ENCODE measurements at places on chromosomes 11 and 22. TPM values are rescaled to one million over a fixed set of nuclear protein-coding genes. Genes with fewer than 3 reads are reported as not detected.

GRCh38 chr22:24247011-24247507 is 2.2 kb upstream of the GGT5 start:
- H3K4me3 ChIP-seq, result no peak overlapping the region
- H3K27ac ChIP-seq, result peak overlapping the region; percentile 88

DNA sequence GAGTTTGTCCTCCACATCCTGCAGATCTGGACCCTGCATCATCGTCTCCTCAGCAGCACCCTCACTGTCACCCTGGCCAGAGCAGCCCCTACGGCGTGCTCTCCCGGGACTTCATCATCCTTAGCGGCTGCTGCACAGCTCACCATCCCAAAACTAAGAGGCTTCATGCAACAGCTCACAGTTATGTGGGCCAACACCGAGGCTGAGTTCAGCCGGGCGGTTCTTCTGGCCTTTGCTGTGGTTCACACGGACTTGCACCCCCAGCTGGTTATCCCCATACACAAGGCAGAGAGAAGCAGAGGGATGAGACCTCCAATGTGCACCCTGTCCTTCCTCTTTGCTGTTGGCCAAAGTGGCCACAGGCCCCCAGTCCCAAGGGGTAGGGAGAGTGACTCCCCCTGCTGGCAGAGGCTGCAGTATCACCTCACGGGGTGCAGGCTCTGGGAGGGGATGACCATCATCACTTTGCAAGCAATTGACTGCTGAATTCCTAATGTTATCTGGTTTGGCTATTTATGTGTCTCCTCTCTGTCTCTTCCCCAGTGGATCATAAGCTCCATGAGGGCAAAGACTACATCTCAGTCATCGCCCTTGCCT is 276.8 kb downstream of the BRD1 start:
- H3K27ac ChIP-seq, result no peak overlapping the region
- no peaks in the 10 kb centered on the region for H3K36me3 ChIP-seq
- no peaks in the 10 kb centered on the region for H3K4me1 ChIP-seq
- no peak for DNase-seq
- no peaks in the 10 kb centered on the region for H3K27me3 ChIP-seq
- no peak overlapping the region for H3K4me3 ChIP-seq

DNA sequence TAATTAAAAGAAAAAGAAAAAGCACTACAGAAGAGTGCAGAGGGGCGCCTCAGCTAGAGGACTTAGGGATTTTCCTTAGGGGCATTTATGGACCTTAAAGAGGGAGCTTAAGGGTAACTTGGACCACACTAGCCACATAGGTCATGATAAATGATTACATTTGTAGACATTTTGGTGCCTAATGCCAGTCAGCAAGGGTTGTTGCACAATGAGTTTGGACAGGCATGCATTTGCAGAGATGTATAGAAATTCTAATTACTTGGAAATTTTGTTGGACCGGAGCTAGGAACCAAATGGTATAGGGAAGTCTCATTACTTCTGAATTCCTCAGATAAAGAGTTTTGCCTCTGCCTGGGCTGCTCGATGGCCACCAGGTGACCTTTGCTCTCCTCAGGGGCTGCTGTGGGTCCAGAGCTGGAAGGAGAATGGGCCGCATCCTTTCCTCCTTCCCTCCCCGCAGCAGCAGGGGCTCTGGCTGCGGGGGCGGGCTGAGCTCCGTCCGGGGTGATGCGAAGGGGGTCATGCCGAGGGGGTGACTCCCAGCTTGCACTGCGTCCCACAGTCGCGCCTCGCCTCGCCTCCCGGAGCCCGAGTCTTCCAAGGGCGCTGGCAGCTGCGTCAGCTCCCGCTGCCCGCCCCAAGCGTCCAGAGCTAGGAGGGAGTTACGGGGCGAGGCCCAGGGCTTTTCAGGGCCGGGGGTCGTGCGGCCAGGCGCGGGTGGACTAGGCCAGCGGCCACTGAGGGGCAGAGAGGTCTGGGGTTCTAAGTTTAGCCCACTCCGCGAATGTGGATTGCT is 20.3 kb upstream of the MALAT1 start:
- no peaks in the 10 kb centered on the region for H3K36me3 ChIP-seq
- H3K4me3 ChIP-seq, result peak overlapping the region; percentile 89
- peak; percentile 54 for DNase-seq
- H3K27ac ChIP-seq, result peak overlapping the region; percentile 100
- no peaks in the 10 kb centered on the region for H3K27me3 ChIP-seq

ADAMTS15 gene
- 1.8 TPM for total RNA-seq

SLC6A5 gene
- not detected for total RNA-seq

Measured in stomach (tissue), 19 donors.